Thoracic aorta endothelial cell (primary cell): ENCODE measurements at places on chromosomes 16 and 17. TPM values are rescaled to one million over a fixed set of nuclear protein-coding genes. Genes with fewer than 3 reads are reported as not detected.

The OTOP3 gene
- not detected in 2 replicates for total RNA-seq

The CA7 gene
- not detected in 2 replicates for total RNA-seq

The ACSF3 gene
- total RNA-seq, result 24.9 and 28.6 TPM in 2 replicates

The HAGHL gene
- total RNA-seq, result 5.6 and 7.7 TPM in 2 replicates

The SAMD14 gene
- 3.1 and 3.7 TPM in 2 replicates for total RNA-seq

The ZNF469 gene
- 2.1 and 2.7 TPM in 2 replicates for total RNA-seq

The DCAKD gene
- total RNA-seq, result 29.0 and 29.1 TPM in 2 replicates

The TBC1D3 gene
- not detected in 2 replicates for total RNA-seq

The ALOX15B gene
- total RNA-seq, result not detected in 2 replicates
